ENCODE measurements at places on chromosomes 1 and 21.

GRCh38 chr21:43913928-43914327, 48.9 kb downstream of the AGPAT3 start:
- DNase-seq = no peak

GRCh38 chr1:110209715-110210603, at the start of gene KCNC4:
Gene KCNC4 (plus strand): TSS chr1:110210314. CDS start chr1:110211500, 1,186 bp downstream.
- no peak for DNase-seq

GRCh38 chr1:1003618-1004419, 3.9 kb upstream of the HES4 start:
- no peak for DNase-seq

DNA sequence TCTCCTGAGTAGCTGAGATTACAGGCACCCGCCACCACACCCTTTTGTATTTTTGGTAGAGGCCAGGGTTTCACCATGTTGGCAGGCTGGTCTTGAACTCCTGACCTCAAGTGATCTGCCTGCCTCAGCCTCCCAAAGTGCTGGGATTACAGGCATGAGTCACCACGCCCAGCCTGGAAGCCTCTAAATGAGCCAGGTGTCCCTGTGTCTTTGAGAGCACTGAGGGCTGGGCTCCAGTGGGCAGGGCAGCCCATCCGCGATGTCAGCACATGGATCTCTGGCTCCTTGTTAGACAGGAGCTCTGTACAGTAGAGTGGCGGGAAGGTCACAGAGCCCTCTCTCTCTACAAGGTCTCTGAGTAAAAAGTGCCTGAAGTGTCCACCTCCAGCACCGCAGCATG, 124.3 kb downstream of the PGBD5 start:
- DNase-seq = no peak

GRCh38 chr1:234096161-234096770, 191.8 kb downstream of the SLC35F3 start:
- no peak for DNase-seq

GRCh38 chr1:47262787-47263413, 30.9 kb upstream of the TAL1 start:
- DNase-seq = no peak

GRCh38 chr1:84141182-84142003, 2.7 kb upstream of the PRKACB start:
- no peak for DNase-seq

GRCh38 chr1:167987174-167987573, 50.3 kb upstream of the MPC2 start:
- DNase-seq = no peak

- no peak for DNase-seq
Measured at GRCh38 chr1:33424205-33424604, 6.7 kb downstream of the PHC2 start.

DNA sequence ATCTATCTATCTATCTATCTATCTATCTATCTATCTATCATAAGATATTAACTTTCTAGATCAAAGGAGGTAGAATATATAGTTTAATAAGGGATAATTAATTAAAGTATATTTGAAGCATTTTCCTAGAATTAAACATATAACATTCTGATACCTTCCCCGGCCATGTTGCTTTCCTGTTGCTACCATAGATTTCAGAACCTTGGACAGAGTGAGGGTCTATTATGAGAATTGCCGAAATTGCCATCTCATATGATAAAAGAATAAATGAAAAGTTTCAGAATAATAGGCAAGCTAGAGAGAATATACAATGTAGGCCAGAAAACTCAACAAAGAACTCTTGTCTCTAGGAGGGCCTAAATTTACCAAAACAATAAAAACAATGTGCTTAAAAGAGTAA, 706.1 kb upstream of the TMPRSS15 start:
- no peak for DNase-seq

GRCh38 chr1:119674111-119674526, 26.1 kb upstream of the ZNF697 start:
- no peak for DNase-seq

Data from non-pigmented ciliary epithelial cell (primary cell).